ENCODE measurements at places on chromosomes 7 and 10.

GRCh38 chr10:46091080-46091827 lies 45.2 kb upstream of the MSMB start:
- no peak for DNase-seq

DNA sequence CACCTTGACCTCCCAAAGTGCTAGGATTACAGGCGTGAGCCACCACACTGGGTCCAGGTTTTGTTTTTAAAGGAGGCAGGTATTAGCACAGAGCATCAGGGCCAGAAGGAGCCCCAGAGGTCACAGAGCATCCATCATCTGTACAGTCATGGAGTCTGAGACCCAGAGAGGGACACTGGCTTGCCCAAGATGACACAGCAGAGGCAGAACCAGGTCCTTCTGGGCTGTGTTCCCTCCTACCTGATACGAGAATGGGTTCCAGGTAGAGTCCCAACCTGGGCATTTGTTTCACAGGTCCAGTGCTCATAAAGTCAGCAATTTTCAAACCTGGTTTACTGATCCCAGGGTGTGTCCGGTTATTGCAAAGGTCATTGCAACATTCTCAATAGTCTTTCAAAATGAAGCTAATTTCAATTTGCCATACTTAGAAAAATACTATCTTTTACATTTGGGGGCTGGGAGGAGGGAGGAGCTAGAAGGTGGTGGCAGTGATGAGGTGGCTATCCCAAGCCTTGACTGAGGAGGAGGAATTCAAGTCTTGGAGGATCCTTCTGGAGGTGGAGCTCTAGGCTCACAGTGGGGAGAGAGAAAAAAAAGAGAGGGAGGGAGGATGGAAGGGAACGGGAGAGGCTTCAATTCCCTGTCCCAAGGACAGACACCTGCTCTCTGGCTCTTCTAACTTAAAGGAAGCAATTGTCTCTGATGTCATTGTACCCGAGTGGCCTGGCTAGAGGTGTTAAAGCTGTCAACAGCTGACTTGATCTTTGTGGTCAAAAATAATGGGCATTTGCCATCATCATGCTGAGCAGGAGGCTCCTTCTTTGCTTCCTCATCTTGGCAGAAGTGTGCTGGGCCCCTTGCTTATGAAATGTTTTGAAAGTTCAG lies 8.1 kb downstream of the MXI1 start:
- DNase-seq: no peak

- DNase-seq: no peak
These were observed 38.7 kb downstream of the KCNH2 start for GRCh38 chr7:150939466-150939865.

DNA sequence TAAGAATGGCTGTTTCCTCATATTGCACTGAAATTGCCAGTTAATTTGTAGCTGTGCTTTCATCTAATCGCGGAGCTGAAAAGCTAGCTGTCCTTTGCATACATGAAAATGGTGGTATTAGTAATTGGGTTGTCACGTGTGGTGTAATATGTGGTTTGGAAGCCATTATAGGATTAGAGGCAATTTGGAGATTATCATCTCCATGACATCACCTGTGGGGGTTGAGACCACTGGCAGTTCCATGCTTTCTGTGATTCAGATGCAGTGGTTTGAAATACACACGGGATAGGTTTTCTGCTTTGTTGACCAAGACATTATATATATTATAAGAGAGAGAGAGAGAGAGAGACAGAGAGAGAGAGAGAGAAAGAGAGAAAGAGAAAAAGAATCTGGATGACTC lies 180.8 kb downstream of the RAB11FIP2 start:
- DNase-seq: no peak

Measured in GM12864 (cell line).